ENCODE measurements at places on chromosomes 13 and 19.

GRCh38 chr13:79663435-79663834 is 182.5 kb downstream of the NDFIP2 start:
- no peak for DNase-seq

DNA sequence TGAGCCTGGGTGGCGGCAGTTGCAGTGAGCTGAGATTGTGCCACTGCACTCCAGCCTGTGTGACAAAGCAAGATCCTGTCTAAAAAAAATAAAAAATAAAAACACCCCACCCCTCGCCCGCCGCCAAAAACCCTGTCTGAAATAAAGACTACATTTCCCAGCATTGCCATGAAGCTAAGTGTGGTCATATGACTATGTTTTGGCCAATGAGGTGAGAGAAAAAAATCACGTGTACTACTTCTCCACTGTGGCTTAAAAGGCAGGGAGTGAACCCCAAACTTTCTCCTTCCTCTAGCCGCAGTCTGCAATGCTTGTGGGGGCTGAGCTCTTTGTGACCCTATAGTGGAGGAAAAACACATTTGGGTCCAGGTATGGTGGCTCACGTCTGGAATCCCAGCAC is 54.9 kb downstream of the COLGALT1 start:
- no peak for DNase-seq

- peak; percentile 8 for DNase-seq
These were observed 70.0 kb downstream of the CHST8 start for GRCh38 chr19:33691736-33692135.

DNA sequence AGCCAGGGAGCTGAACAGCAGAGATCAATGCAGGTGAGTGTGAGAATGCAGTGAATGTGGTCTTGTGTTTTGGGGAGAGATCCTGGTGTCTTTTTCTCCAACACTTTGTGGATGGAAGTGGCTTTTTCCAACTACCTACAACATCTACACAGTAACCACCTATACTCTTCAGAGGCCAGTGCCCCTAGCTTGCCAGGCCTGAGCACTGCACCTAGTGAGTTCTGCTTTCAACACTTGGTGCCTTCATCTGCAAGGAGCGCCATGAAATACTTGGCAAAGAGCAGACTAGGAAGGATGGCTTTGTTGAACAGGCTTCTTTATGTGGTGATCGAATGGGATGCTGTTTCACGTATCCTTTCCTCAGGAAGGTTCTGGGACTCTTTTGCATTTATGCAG is 21.3 kb upstream of the HMGB1 start:
- DNase-seq, result no peak

GRCh38 chr13:75986818-75987217 is 350.7 kb downstream of the LMO7 start:
- DNase-seq, result no peak

GRCh38 chr13:37791699-37792098 is 77.9 kb downstream of the TRPC4 start:
- DNase-seq, result no peak

DNA sequence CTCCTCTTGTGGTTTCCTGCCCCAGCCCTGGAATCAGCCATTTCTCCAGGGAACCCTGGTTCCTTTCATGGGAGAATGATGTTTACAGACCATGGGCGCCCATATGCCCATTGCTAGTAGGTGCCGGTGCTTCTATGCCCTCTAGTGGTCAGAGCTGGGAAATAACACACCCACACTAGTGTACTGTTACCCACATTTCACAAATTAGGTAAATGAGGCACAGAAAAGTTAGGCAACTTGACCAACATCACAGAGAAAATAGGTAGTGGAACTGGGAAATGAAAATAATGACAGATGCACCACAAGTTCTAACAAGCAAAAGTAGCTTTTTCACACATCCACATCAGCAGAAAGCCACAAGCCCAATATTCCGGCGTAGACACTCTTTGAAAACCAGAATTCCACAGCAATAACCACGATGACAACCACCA is 1.3 kb upstream of the CEACAM3 start:
- no peak for DNase-seq

DNA sequence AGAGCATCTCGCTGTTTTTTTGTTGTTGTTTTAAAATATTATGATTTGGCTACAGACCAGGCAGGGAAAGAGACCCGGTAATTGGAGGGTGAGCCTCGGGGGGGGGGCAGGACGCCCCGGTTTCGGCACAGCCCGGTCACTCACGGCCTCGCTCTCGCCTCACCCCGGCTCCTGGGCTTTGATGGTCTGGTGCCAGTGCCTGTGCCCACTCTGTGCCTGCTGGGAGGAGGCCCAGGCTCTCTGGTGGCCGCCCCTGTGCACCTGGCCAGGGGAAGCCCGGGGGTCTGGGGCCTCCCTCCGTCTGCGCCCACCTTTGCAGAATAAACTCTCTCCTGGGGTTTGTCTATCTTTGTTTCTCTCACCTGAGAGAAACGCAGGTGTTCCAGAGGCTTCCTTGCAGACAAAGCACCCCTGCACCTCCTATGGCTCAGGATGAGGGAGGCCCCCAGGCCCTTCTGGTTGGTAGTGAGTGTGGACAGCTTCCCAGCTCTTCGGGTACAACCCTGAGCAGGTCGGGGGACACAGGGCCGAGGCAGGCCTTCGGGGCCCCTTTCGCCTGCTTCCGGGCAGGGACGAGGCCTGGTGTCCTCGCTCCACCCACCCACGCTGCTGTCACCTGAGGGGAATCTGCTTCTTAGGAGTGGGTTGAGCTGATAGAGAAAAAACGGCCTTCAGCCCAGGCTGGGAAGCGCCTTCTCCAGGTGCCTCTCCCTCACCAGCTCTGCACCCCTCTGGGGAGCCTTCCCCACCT is 183.3 kb downstream of the KDM4B start:
- no peak for DNase-seq

DNA sequence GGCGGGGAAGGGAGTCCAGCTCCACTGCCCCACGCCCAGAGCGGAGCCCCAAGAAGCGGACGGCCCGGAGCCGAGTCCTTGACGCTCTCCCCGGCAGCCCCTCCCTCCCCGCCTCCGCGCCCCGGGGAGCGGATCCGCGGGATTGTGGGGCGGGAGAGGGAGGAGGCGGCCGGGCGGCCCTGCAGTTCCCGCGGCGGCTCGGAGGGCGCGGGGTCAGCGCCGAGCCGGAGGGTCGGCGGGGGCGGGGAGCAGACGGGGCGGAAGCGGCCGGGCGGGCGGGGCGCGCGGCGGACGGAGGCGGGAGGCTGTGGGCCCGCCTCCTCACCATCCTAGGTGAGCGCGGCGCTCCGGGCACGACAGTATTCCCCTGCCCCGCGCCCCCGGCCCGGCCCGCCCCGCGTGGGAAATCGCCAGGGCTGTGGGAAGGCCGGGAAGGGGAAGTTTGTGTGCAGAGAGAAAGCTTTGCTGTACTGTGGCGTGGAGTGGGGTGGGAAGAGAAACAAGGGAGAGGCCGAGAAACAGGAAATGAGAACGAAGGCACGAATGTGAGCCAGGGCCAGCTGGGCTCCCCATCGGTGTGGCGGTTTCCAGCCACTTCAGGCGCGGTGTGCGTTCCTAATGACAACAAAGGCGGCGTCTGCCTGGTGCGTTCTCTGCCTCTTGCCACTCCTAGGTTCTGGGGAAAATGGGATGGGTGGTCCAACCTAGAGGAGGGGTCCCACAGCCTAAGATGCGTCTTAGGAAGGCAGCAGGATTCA is 1.3 kb upstream of the KLF12 start:
- peak; percentile 85 for DNase-seq

DNA sequence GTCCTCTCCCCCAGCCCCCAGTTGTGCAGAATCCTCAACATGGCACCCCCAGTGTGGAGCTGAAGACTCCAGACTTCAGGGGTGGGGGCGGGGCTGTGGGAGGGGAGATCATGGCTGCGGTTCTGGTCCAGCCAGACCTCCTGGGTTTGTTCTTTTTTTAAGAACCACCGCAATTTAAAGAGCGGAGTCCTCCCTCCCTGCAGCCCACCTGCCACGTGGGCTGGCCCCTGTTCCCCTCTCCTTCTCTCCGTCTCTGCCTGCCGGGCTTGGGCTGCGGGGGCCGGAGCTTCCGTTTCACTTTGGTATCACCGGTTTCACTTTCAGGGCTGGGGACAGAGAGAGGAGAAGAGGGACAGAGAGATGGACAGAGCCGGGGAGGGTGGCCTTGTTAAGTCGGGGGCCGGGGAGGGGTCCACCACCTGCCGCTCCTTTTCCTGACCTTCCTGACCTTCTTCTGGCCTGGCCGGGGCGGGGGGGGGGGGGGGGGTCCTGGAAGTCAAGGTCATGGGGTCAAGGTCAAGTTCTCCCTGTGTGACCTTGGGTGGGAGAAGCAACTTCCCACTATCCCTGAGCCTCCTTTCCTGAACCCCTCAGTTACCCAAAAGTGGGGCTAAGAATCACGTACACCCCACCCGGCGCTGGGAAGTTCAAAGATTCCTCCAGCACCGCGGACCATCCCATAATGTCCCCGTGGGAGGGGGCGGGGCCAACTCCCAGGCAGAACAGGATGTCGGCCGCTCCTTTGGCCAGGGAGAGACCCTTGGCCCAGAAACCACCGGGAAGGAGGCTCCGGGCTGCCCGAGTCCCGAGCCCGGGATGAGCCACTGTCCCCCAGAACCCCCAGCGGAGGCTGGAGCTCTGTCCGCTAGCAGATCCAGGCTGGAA is 11.3 kb upstream of the ZBTB7A start:
- peak; percentile 70 for DNase-seq

All from activated naive CD8-positive, alpha-beta T cell treated with anti-CD3 and anti-CD28 coated beads, Interleukin-2, amount 10 ng/mL, durations not matched to agents 7 days and 5 days (primary cell).